Neural crest cell (in vitro differentiated cells): ENCODE measurements at places on chromosomes 2 and 18. TPM values are rescaled to one million over a fixed set of nuclear protein-coding genes. Genes with fewer than 3 reads are reported as not detected.

- no peak for DNase-seq
Observed at GRCh38 chr2:128782411-128783192, 463.9 kb upstream of the HS6ST1 start.

DNA sequence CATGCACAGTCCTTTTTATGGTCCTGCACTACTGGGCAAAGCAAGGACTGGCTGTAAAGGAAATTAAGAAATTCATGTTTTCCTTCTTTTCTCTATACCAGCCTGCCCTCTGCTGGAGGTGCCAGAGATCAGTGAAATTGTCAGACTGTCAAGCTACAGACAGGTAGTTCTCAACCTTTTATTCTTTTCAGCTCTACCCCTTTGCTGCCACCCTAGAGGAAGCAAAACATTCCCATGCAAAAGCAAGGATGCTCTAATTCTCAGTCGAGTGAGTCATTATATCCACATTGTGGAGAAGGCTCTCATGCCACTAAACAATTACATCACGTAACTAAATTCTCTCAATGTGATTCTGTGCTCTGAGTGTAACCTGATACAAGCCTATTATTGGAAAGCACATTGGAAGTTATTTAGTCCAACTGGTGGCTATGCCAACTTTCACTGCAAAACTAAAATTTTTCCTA lies 25.0 kb upstream of the RAPGEF4 start:
- DNase-seq, result peak; percentile 33

Gene GULP1
- 39.1 and 43.8 TPM in 2 replicates for total RNA-seq

GRCh38 chr2:219484343-219485200 lies 14.1 kb upstream of the GMPPA start:
- no peak for DNase-seq

- no peak for DNase-seq
Observed at GRCh38 chr18:79567481-79568147, 112.0 kb upstream of the CTDP1 start.

DNA sequence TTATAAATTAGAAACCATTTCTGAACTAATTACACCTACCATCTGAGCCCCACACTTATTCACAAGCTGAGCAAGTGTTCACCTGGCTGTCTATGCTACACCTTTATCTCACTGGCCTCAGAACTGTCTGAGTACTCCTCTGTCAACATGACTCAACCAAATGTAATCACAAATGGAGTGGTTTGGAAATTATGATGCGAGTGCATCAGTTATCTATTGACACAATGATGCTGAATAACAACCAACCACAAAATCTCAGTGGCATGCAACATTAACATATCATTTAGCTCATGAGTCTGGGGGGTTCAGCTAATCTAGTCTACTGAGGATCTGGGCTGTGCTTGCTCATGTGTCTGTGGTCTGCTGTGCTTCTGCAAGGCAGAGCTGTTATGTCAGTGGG lies 184.2 kb upstream of the NXPH2 start:
- no peak for DNase-seq
